ENCODE measurements at places on chromosomes 2 and 18. TPM values are rescaled to one million over a fixed set of nuclear protein-coding genes. Genes with fewer than 3 reads are reported as not detected.
A peak's percentile ranks its signal among the peaks of the same experiment; 100 is the strongest.

DNA sequence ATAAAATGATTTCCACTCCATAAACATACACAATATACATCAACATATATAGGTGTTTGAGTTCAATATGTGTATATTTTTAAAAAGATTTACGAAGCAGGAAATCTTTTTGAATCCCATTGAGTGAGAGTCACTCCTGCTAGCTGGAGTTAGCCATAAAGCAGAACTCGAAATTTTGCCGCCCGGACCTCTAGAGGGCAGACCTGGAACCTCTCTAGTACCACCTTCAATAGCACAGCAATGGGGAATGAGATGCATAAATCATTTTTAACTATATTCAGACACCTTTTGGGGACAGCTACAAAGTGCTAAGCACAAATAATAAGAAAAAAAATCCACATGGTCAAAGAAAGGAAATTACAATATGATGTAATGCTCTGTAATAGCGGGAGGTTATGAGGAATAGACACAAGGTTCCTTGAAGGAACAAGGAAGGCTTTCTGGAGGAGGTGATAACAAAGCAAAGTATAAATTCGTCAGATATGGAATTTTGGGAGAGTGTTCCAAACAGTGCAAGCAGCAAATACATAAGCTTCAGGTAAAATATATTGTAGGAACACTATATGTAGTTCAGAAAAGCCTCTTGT lies 533.4 kb downstream of the ERBB4 start:
- no peak overlapping the region for H3K4me3 ChIP-seq
- DNase-seq = no peak
- H3K36me3 ChIP-seq = no peaks in the 10 kb centered on the region
- H3K27me3 ChIP-seq = no peaks in the 10 kb centered on the region
- H3K27ac ChIP-seq = no peak overlapping the region
- no peaks in the 10 kb centered on the region for H3K4me1 ChIP-seq

SULT1C2 gene
- not detected for total RNA-seq

DNA sequence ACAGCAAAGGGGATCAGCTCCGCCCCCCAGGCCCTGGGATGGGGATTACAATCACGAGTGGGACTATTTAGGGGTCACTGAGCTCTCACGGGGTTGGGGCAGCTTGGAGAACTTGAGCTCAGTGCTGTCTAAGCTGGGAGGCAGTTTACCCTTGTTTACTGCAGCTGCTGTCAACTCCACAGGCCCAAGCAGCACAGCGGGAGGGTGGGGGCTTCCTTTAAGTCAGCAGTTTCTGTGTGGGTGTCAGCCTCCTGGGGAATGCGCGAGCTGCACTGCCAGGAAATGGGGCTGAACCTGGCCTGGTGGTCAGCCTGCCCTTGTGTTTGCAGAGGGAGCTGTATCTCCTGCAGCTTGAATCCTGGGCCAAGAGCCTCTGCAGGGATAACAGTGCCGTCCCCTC lies 29.8 kb downstream of the TOGARAM2 start:
- H3K36me3 ChIP-seq = no peaks in the 10 kb centered on the region
- peaks cover 11% of the 10 kb centered on the region for H3K4me1 ChIP-seq
- H3K4me3 ChIP-seq = no peak overlapping the region
- no peak overlapping the region for H3K27ac ChIP-seq

GRCh38 chr2:9398881-9399780 lies 24.2 kb downstream of the ITGB1BP1 start:
- peaks cover 46% of the 10 kb centered on the region for H3K36me3 ChIP-seq
- no peaks in the 10 kb centered on the region for H3K4me1 ChIP-seq
- DNase-seq = no peak
- no peaks in the 10 kb centered on the region for H3K27me3 ChIP-seq
- no peak overlapping the region for H3K27ac ChIP-seq

DNA sequence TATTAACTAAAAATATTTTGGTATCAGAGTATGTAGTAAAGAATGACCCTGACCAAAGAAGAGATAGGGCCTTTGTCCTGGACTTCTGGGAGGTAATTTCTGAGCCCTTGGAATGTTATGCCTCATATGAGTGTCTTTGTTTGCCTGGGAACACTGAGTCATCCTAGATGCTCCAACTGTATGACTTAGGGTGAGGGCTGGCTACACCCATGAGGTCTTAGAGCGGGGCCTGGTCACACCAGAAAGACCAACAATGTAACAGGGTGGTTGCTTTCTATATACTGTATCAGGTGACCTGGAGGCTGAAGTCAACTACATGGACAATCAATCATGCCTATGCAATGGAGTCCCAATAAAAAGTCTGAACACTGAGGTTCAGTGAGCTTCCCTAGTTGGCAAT lies 253.1 kb downstream of the MBD2 start:
- H3K27ac ChIP-seq = peak overlapping the region; percentile 88
- H3K36me3 ChIP-seq = no peaks in the 10 kb centered on the region
- H3K4me3 ChIP-seq = no peak overlapping the region
- H3K4me1 ChIP-seq = peaks cover 20% of the 10 kb centered on the region

EGR4 gene
- total RNA-seq = not detected

DNA sequence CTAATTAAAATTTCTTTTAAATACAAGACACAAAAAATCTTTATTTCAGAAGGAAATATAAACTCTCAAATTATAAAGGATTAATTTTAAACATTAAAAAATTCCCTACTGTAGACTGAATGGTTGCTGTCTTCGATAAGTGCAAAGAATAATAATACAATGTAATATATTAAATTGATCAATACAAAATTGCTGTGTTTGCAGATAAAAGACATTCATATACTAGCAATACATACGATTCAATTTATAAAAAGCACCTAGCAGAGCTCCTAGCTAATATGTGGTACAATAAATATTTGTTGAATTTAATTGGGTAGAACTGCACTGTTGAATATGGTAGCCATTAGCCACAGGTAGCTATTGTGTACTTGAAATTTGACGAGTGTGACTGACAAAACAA lies 6.6 kb downstream of the ZSWIM2 start:
- no peak for DNase-seq
- no peaks in the 10 kb centered on the region for H3K36me3 ChIP-seq
- peaks cover 11% of the 10 kb centered on the region for H3K4me1 ChIP-seq
- no peaks in the 10 kb centered on the region for H3K27me3 ChIP-seq
- H3K27ac ChIP-seq = peak overlapping the region; percentile 22

GRCh38 chr2:33134086-33134771 lies 187.5 kb downstream of the LTBP1 start:
- peaks cover 23% of the 10 kb centered on the region for H3K4me1 ChIP-seq
- H3K4me3 ChIP-seq = no peak overlapping the region
- peaks cover 20% of the 10 kb centered on the region for H3K27me3 ChIP-seq

DNA sequence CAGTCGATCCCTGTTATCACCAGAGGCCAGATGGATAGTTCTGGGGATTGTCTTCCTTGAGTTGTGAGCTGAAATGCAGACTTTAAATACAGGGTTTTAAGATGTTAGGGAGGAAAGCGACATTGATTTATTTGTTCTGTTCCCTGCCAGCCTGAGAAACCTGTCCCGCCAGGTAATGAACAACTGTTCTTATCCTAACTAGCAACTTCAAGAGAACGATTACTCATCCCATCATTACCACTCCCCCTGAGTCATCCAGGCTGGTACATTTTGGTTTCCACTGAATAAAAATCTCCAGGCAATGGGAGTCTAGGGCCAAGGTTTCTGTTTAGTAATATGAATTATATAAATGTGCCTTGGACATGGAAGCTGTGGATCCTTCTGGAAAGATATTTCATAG lies 131.2 kb downstream of the LYPD6B start:
- no peak overlapping the region for H3K27ac ChIP-seq
- H3K4me1 ChIP-seq = peaks cover 7% of the 10 kb centered on the region
- H3K36me3 ChIP-seq = peaks cover 5% of the 10 kb centered on the region

DNA sequence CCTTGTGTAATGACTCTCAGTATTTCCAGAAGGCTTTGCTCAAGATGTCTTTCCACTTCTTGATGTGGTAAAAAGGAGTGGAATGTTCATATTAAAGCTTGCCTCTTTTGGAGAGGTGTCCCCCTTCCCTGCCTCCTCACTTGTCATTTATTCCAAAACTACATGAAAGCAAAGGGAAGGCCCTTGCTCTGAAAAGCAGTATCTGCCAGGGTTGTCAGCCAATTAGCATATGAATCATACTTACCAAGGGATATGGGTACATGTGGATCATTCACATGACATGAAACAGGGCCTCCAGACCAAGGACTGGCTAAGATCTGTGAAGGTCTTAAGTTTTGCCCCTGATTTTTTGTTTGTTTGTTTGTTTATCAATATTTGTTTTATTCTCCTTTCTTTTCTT lies 31.3 kb downstream of the ANXA4 start:
- H3K4me1 ChIP-seq = peaks cover 38% of the 10 kb centered on the region
- no peak overlapping the region for H3K27ac ChIP-seq
- H3K27me3 ChIP-seq = no peaks in the 10 kb centered on the region

POU3F3 gene
- 0.11 TPM for total RNA-seq

SLC14A1 gene
- 5.1 TPM for total RNA-seq

Data from SJSA1 (cell line).